ENCODE measurements at places on chromosomes 16 and 17.

DNA sequence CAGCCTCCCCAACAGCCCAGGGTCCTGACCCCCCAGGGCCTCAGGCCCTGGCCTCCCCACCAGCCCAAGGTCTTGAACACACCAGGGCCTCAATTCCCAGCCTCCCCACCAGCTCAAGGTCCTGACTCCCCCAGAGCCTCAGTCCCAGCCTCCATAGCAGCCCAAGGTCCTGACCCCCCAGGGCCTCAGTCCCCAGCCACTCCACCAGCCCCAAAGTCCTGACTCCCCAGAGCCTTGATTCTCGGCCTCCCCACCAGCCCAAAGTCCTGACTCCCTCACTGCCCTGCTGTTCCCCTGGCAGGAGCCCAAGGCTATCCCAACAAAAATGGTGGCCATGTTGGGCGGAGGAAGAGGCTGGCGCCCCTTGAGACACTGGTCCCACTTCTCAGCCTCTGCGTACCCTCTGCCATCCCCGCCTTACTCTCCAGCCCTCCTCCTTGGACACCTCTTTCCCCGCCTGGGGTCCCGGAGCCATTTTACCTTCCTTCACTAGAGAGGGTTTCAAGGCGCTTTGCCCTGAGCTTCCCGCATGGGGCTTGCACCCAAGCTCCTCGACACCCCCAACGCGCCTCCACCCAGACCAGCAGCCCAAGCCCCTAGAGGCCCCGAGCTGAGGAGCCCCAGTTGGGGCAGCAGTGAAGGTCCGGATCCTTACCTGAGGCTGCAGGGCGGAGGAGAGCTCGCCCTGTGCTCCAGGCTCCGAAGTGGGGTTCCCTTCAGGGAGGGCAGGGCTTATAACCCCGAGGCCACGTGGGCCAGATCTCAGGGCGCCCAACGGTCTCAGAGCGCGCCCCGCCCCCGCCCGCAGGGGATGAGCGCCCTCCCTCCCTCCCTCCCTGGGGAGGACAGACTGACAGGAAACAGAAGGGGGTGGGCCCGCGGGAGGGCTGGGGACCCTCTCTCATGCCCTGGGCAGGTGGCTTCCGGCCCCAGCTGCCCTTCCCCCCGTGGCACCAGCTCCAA lies 3.5 kb upstream of the TSPOAP1 start:
- peak; percentile 84 for DNase-seq

GRCh38 chr17:49191409-49191916 lies 18.9 kb downstream of the GNGT2 start:
- DNase-seq = no peak

GRCh38 chr17:70344386-70345060 lies 175.2 kb downstream of the KCNJ2 start:
- DNase-seq = no peak

DNA sequence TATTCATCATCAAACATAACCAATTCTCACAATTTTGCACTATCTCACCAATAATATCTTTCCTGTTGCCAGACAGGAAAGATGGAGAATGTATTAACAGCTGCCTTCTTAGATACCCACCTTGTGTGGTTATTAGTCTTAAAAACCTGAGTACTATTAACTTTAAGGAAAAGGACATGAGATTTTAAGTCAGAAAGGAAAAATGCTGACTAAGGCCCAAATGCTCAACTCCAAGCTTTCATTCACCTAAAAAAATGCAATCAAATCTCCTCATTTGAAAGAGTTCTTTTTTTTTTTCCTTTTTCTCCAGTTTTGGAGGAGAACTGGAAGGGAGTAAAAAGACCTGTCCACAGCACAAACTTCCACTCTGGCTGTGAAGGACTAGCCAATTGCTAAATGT lies 61.3 kb upstream of the PHOSPHO1 start:
- no peak for DNase-seq

DNA sequence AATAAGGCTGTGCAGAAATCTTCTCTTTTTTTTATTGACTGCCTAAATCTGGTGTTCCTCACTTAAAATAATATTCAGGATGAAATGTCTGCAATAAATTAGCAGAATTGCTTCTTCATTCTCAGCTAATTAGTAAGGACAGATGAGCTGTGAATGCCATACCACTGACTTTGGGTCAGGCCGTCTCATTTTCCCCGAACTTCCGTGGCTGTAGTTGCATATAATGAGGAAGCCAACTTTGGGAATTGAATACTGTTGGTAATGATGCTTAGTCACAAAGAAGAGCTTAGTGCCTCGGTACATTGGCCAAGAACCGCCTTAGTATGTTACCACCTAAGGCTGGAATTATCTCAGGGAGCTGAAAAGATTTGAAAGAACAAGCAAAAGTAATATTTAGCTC lies 47.6 kb downstream of the NUP93 start:
- no peak for DNase-seq

DNA sequence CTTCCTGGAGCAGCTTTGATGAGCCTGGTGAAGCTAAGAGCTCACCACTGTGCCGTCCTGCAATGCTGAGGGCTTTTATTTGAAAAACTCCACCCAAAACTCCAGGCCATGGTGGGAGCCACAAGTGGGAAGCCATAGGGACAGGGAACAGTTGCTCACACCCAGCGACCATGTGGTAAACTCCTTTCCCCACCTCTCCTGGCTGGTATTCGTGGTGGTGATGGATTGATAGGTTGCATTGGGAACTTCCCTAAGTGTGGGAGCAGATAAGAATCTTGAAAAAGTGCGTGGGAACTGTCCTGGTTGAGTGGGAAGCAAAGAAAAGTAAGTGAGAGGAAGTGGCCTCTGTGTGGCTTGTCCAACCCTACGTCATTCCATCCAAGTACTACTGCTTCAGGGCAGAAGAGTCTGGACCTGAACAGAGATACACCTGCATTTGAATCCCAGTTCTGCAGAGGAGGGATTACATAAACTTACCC lies at the start of gene CCL1:
Gene CCL1, minus strand, starts transcription at position 51 of the 479 bp plus-strand sequence. CDS start 72 bp downstream, outside the sequence.
- no peak for DNase-seq

- DNase-seq = no peak
Observed at GRCh38 chr17:76948726-76949342, 80.6 kb downstream of the MGAT5B start.

GRCh38 chr16:2795395-2796143 lies 2.7 kb upstream of the PRSS41 start:
- no peak for DNase-seq

DNA sequence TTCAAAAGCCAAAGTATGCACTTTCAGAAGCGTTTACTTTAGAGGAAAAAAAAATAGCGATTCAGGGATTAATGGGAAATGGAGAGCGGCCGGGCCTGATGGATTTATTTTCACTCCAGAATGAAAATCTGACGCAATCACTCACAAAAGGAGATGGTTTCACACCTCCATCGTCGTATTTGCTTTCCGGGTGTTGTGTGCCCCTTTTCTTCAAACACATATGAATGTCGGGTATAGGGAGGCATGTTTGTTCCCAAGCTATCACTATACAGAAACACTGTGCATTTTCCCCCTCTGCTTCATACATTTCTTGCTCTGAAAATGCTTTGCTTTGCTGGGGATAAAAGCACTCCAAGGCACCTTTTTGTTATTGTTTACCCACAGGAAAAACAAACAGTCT lies 562.2 kb upstream of the ZFHX3 start:
- no peak for DNase-seq
